ENCODE measurements at places on chromosomes 7 and 10. TPM values are rescaled to one million over a fixed set of nuclear protein-coding genes. Genes with fewer than 3 reads are reported as not detected.
A peak's percentile ranks its signal among the peaks of the same experiment; 100 is the strongest.

GRCh38 chr7:101814991-101815825 is 2.2 kb upstream of the CUX1 start:
- peaks cover 35% of the 10 kb centered on the region for H3K4me1 ChIP-seq
- no peak for DNase-seq
- H3K36me3 ChIP-seq = no peaks in the 10 kb centered on the region

DNA sequence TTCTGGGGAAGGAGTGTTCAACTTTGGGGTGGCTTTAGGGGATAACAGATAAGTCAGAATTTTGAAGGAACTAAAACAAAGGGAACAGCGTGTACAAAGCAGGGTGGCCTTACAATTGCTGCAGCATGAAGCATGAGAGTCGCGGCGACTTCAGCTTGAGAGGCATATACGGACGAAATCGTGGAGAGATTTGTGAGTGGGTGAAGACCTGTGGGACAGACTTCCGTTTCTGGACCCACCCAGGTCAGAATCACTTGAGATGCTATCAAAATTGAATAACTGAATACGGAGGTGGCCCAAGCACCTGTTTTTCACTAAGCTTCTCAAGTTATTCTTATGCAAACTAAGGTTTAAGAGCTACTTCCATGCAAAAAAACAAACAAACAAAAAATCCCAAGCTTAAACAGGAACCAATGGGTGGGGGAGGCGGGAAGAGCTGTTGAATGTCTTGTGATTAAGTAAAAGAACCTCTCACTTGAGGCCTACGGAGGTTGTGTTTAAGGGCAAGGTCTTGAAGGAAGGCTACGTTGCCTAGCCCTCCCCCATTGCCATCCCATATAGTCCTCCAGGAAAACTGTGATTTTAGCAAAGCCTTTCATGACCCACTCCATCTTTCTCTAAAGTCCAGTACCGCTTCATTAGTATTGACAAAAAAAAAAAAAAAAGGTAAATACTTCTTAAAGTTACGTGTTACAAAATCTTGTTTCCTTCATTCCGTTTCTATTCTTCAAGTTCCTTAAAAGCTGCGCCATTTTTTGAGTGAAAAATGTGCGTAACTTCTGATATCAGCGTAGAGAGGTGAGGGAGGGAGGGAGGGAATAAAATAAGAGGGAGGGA is 1.3 kb upstream of the TRIM24 start:
- H3K4me3 ChIP-seq = no peak overlapping the region
- DNase-seq = no peak

DNA sequence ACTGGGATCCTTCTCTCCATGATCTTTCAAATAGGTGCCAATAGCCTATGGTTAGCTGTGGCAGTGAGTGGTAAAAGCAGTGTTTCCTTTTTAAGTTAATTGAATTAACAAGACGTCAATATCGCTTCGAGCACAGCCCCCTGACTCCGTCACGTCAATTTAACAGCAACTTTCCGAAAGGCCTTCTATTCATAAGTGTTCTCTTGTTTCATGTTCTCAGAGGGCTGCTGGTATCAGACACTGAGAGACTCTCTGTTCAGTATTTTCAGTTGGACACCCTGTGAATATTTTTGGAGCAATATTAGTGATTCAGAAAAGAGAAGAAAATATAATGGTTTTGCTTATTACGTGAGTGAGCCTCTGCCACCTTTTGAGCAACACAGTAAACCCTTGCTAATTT is 174.2 kb upstream of the INSYN2A start:
- H3K27me3 ChIP-seq = no peaks in the 10 kb centered on the region
- no peak overlapping the region for H3K27ac ChIP-seq
- peaks cover 19% of the 10 kb centered on the region for H3K36me3 ChIP-seq
- no peak overlapping the region for H3K4me3 ChIP-seq
- no peak for DNase-seq

DNA sequence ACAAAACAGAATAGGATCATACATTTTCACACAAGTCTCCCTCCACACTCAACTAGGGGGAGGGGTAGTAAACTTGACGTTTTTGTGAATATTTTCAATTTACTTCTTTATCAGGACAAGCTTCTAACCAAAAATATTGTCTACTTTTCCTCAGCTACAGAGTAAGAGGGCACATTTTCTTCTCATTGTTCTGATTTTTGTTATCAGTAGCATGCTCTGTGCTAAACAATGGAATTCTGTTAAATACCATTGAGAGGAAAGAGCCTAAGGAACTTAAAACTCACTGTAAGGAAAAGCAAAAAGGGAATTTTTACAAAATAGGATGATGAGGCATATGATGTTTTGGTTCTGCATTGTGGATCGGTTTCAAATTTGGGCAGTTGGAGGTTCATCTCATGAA is 41.2 kb downstream of the ANLN start:
- no peak overlapping the region for H3K27ac ChIP-seq
- no peaks in the 10 kb centered on the region for H3K4me1 ChIP-seq
- H3K27me3 ChIP-seq = no peaks in the 10 kb centered on the region

DNA sequence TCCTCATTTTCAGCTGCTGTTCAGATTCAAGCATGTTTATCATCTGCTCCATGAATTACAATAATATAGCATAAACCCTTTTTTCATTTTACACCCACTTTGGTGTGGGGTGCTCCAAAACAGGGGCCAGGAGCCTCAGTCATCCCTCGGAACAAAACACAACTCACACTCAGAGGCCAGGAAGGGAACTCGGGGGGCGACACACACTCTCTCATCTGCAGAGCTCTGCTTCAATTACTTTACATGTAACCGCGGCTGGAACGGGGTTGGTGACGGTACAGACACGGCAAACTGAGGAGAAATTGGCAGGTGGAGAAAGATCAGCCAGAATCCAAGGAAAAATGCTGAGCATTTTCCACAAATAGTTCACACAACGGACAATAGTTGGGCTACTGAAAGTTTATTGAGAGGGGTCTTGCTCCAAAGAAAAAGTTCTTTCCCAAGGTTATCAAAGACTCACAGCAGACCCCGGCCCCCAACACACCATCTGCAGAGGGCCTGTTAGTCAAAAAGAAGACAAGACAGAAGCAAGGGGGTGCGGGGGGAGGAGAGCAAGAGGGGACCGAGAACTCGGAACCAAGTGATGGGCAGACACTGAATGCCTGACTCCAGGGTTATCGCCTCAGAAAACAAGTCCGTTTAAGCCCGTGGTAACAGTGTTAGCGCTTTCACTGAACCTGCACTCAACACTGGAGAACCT is 20.5 kb downstream of the DIP2C start:
- no peaks in the 10 kb centered on the region for H3K36me3 ChIP-seq
- no peak for DNase-seq
- no peaks in the 10 kb centered on the region for H3K27me3 ChIP-seq
- no peak overlapping the region for H3K27ac ChIP-seq

DNA sequence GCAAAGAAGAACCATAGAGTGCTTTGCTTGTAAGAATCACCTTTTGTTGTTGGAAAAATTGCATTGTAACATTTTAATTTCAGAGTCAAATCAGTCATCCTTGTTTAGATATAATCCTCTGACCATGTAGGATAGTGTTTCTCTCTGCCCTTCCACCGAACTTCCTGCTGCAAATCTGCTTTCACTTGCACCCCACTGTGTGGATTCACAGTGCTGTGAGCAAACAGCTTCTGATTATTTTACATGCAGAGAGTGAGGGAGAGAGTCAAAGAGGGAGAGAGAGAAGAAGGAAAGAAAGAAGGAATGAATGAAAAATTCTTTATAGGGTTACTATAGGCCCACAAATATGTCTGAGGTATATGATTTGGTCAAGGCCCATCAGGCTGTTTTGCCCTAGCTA is 30.0 kb upstream of the SEM1 start:
- H3K4me1 ChIP-seq = no peaks in the 10 kb centered on the region
- H3K36me3 ChIP-seq = no peaks in the 10 kb centered on the region
- no peak for DNase-seq
- peaks cover 28% of the 10 kb centered on the region for H3K27me3 ChIP-seq
- H3K27ac ChIP-seq = no peak overlapping the region

GRCh38 chr10:11882646-11883375 is 59.7 kb downstream of the PROSER2 start:
- no peak overlapping the region for H3K4me3 ChIP-seq
- no peaks in the 10 kb centered on the region for H3K36me3 ChIP-seq
- no peak for DNase-seq
- H3K4me1 ChIP-seq = peaks cover 22% of the 10 kb centered on the region

DNA sequence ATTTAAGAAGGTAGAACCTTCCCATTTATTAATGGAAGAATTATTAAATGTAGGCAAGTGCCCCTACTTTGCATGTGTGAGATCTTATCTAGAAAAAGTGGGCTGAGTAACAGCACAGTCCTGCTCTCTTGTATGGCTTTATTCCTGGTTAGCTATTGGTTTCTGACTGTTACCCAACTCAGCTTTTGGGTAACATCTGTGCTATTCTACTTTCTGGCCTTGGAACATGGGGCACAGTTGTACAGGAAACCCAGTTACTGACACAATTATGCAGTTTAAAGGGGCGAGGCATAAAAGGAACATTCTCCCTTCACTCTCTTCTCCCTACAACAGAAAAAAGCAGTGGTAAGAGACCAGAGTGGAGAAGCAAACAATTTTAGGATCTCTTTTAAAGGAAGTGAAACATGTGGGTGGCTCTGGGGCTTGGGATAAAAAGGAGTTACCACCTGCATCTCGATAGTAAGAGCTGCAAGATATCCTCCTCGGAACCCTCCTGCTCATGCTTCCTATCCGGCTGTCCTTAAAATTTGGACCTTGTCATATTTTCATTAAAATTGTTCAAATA is 16.0 kb downstream of the NUDT5 start:
- no peaks in the 10 kb centered on the region for H3K27me3 ChIP-seq

- H3K4me1 ChIP-seq = peaks cover 24% of the 10 kb centered on the region
- no peaks in the 10 kb centered on the region for H3K36me3 ChIP-seq
- peak overlapping the region; percentile 73 for H3K27ac ChIP-seq
- DNase-seq = no peak
These were observed 58.0 kb downstream of the FAM171A1 start for GRCh38 chr10:15313047-15313446.

DNA sequence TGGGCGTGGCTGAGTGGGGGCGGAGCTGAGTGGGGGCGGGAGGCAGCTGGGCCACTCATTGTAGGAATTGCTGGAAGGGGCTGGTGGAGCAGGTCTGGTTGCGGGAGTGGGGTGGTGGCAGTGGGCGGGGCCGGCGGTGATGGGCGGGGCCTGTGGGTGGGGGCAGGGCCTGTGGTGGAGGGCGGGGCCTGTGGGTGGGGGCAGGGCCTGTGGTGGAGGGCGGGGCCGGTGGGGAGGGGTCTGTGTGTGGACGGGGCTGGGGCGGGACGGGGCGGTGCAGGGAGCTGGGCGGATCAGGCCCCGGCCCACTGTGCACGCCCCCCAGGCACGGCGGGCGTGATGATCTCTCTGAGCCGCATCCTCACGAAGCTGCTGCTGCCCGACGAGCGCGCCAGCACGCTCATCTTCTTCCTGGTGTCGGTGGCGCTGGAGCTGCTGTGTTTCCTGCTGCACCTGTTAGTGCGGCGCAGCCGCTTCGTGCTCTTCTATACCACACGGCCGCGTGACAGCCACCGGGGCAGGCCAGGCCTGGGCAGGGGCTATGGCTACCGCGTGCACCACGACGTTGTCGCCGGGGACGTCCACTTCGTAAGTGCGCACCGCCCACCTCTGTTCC is 14.0 kb downstream of the SLC29A4 start:
- no peak overlapping the region for H3K4me3 ChIP-seq
- peaks cover 4% of the 10 kb centered on the region for H3K36me3 ChIP-seq
- no peaks in the 10 kb centered on the region for H3K4me1 ChIP-seq
- no peaks in the 10 kb centered on the region for H3K27me3 ChIP-seq

- peaks cover 5% of the 10 kb centered on the region for H3K36me3 ChIP-seq
- H3K27ac ChIP-seq = no peak overlapping the region
- peaks cover 13% of the 10 kb centered on the region for H3K4me1 ChIP-seq
- H3K4me3 ChIP-seq = no peak overlapping the region
These were observed 20.0 kb downstream of the NEURL1 start for GRCh38 chr10:103513380-103514060.

DNA sequence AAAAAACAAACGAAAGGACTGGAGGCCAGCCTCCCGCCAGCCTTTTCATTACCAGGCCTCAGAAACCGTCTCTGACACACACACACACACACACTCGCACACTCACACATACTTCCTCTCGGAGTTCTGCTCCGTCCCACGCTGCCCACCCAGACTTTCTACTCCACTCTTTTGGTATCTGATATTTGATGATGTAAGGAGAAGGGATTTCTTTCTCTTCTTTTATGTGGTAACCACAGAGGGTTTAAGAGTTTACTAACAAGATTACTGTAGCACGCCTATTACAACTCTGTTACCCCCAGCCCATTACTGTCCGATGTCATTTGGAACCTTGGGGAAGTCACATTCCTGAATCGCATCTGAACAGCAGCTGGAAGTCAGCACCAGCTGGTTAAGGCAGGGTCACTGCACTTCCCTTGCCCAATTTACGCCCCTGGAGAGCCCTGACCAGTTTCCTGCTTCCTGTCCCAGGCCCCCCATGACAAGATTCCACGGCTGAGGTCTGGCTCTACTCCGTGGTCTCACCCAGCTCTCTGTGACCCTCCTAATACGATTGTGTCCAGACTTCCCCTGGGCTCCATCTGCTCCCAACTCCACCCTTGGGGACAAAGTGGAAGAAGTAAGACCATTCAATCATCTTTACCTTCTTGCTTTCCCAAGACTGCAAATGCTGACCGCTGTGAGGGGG is 1.1 kb downstream of the DENND2A start:
- peak; percentile 51 for DNase-seq
- no peaks in the 10 kb centered on the region for H3K36me3 ChIP-seq
- H3K27ac ChIP-seq = peak overlapping the region; percentile 79
- H3K27me3 ChIP-seq = no peaks in the 10 kb centered on the region

- DNase-seq = no peak
- H3K4me3 ChIP-seq = no peak overlapping the region
- no peak overlapping the region for H3K27ac ChIP-seq
These were observed 214.3 kb downstream of the NEBL start for GRCh38 chr10:20682782-20683181.

Gene ANKRD22
- not detected for total RNA-seq

Gene HKDC1
- 4.0 TPM for total RNA-seq

Gene SKIDA1
- total RNA-seq = 2.0 TPM

Gene COL17A1
- total RNA-seq = not detected
